ENCODE measurements at places on chromosomes 1 and 21. TPM values are rescaled to one million over a fixed set of nuclear protein-coding genes. Genes with fewer than 3 reads are reported as not detected.

PSMD4 gene
- 242 TPM for polyA plus RNA-seq

OR2M3 gene
- not detected for polyA plus RNA-seq

TRIM45 gene
- not detected for polyA plus RNA-seq

RASSF5 gene
- 249 TPM for polyA plus RNA-seq

OR14K1 gene
- polyA plus RNA-seq, result not detected

HAO2 gene
- polyA plus RNA-seq, result not detected

DPYD gene
- polyA plus RNA-seq, result 58.4 TPM

THEM5 gene
- polyA plus RNA-seq, result not detected

TNNI3K gene
- polyA plus RNA-seq, result 0.54 TPM

MAD2L2 gene
- 51.5 TPM for polyA plus RNA-seq

- no peaks in the 10 kb centered on the region for H3K36me3 ChIP-seq
- H3K27ac ChIP-seq, result no peak overlapping the region
- no peak overlapping the region for H3K4me3 ChIP-seq
- no peak for DNase-seq
Measured at GRCh38 chr1:29626726-29627125, 390.4 kb downstream of the PTPRU start.

- no peaks in the 10 kb centered on the region for H3K4me1 ChIP-seq
- no peak overlapping the region for H3K27ac ChIP-seq
- no peaks in the 10 kb centered on the region for H3K27me3 ChIP-seq
- H3K36me3 ChIP-seq, result no peaks in the 10 kb centered on the region
- no peak overlapping the region for H3K4me3 ChIP-seq
- DNase-seq, result no peak
Measured at GRCh38 chr1:99600782-99601181, 45.1 kb upstream of the PALMD start.

GRCh38 chr1:54273092-54273794, 73.3 kb downstream of the MRPL37 start:
- no peaks in the 10 kb centered on the region for H3K36me3 ChIP-seq
- H3K4me1 ChIP-seq, result peaks cover 14% of the 10 kb centered on the region
- DNase-seq, result no peak
- H3K4me3 ChIP-seq, result no peak overlapping the region
- H3K27me3 ChIP-seq, result no peaks in the 10 kb centered on the region
- H3K27ac ChIP-seq, result no peak overlapping the region

GRCh38 chr1:32393832-32394140, 455 bp downstream of the BSDC1 start:
- no peaks in the 10 kb centered on the region for H3K27me3 ChIP-seq
- H3K27ac ChIP-seq, result peak overlapping the region; percentile 95
- DNase-seq, result no peak
- H3K4me1 ChIP-seq, result peaks cover 43% of the 10 kb centered on the region

- no peaks in the 10 kb centered on the region for H3K36me3 ChIP-seq
- H3K27ac ChIP-seq, result no peak overlapping the region
- H3K4me3 ChIP-seq, result no peak overlapping the region
- peaks cover 7% of the 10 kb centered on the region for H3K27me3 ChIP-seq
- H3K4me1 ChIP-seq, result peaks cover 26% of the 10 kb centered on the region
Measured at GRCh38 chr1:152388889-152389288, 25.2 kb downstream of the CRNN start.

DNA sequence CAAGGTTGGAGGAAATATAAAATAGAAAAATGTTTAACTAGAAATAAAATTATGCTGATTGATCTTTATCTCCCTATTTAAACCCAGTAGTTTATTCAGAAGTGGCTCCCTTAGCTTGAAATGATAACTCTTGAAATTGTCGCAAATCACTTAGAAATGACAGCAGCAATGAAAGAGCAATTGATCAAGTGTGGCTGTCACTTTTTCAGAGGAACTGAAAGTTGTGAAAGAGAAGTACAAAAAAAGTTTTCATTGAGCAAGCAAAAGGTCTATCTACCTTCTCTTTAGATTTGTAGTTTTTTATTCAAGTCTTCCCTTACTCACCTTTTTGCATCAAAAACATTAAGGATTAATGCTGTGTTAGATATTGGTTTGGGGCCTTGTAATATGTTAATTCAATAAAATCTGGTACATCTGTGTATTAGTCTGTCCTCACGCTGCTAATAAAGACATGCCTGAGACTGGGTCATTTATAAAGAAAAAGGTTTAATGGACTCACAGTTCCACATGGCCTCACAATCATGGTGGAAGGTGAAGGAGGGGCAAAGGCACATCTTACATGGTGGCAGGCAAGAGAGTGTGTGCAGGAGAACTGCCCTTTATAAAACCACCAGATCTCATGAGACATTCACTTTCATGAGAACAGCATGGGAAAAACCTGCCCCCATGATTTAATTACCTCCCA, 48.3 kb downstream of the LRRC8C start:
- no peaks in the 10 kb centered on the region for H3K27me3 ChIP-seq
- peaks cover 20% of the 10 kb centered on the region for H3K4me1 ChIP-seq
- DNase-seq, result no peak

DNA sequence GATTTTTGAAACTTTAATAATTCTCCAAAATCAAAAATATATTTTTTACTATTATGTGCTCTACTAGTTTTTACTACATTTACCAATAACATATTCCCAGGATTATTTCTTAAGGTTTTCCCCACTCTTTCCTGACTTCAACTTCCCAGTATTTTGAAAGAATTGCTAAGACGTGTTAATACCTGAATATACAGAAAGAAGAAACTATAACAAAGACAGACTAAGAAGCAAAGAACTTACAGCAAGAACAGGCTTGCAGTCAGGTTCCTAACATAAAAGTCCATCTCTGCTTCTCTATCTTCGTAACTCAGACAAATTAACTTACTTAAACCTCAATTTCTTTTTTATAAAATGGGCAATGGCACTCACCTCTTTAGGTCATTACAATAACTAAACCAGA, 63.2 kb downstream of the SRSF11 start:
- no peaks in the 10 kb centered on the region for H3K27me3 ChIP-seq
- H3K36me3 ChIP-seq, result no peaks in the 10 kb centered on the region
- H3K4me3 ChIP-seq, result no peak overlapping the region
- H3K4me1 ChIP-seq, result no peaks in the 10 kb centered on the region
- DNase-seq, result no peak

DNA sequence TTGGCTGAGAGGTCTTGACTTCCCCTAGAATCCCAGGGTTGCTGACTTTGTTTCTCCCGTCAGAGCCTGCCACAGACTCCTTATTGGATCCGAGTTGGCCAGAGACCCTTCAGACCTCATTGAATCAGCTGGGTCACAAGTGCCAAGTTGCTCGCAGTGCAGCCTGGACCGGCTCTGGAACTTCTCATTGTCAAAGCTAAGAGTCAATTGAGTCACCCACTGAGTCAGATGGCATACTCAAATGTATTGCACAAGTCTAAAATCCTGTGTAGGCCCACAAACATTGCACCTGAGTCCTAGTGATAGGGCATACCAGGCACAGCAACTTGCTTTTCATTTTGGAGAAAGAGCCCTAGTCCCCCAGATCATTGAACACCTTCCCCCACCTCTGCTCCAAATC, 20.4 kb upstream of the SCAF4 start:
- no peaks in the 10 kb centered on the region for H3K4me1 ChIP-seq
- no peak overlapping the region for H3K4me3 ChIP-seq
- no peaks in the 10 kb centered on the region for H3K36me3 ChIP-seq

DNA sequence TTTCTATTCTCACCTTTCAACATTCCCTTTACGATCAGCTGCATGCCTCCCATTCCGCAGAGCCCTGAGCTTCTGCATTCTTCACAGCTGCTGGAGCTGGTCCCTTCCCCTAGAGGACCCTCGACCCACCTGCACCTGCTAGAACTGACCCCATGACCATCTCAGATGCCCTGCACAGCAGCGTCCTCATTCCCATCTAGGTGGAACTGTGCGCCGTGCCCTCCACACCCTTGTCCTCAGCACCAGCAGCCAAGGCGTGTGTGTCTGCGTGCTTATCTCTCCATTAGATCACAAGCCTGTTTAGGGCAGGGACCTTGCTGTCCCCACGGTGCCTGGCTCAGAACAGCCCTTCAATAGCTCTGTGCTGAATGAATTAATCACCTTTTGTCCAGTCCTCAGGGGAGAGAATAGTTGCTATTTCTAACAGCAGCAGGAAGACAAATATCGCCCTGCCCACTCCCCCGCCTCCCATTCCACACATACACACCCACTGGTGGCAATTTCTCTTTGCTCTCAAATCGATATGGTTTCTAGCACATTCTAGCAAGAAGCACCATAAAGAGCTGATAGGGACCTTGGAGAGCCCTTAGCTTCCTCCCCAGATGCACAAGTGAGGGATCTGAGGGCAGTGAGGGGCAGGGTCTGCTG, 61.7 kb downstream of the KCNN3 start:
- H3K27ac ChIP-seq, result no peak overlapping the region
- no peak for DNase-seq
- H3K4me1 ChIP-seq, result no peaks in the 10 kb centered on the region
- no peak overlapping the region for H3K4me3 ChIP-seq

DNA sequence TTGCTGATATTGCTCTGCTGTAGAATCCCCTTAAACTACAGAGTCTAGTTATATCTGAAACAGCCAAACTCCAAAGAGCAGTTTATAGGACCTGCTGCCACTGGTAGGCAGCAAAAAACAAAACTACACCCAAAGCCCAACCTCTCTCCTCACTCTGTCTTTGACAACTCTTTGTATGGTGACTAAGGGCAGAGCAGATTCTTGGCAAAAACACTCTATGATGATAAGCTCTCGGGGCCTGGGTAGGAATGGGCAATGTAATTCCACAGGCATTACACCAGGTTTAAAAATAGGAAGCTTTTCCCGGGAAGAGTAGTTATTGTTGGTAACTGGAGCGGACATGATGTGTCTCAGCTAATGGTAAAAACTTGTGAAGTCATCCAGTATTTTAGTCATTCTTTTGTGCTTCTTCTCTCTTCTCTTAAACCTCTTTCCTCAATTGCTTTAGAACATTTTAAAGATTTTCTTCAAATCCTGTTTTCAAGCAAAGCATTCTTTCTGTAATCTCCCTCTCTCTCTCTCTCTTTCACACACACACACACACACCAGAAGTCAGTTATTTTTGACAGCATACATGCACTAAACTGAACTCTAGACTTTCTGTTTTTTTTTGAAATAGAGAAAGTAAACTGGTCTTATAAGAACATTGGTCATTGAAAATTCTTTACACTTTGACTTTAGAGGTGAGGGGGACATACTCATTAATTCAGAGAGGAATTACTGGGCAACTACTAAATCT, 193.5 kb downstream of the PAPPA2 start:
- no peak overlapping the region for H3K27ac ChIP-seq
- no peak overlapping the region for H3K4me3 ChIP-seq
- no peaks in the 10 kb centered on the region for H3K4me1 ChIP-seq

DNA sequence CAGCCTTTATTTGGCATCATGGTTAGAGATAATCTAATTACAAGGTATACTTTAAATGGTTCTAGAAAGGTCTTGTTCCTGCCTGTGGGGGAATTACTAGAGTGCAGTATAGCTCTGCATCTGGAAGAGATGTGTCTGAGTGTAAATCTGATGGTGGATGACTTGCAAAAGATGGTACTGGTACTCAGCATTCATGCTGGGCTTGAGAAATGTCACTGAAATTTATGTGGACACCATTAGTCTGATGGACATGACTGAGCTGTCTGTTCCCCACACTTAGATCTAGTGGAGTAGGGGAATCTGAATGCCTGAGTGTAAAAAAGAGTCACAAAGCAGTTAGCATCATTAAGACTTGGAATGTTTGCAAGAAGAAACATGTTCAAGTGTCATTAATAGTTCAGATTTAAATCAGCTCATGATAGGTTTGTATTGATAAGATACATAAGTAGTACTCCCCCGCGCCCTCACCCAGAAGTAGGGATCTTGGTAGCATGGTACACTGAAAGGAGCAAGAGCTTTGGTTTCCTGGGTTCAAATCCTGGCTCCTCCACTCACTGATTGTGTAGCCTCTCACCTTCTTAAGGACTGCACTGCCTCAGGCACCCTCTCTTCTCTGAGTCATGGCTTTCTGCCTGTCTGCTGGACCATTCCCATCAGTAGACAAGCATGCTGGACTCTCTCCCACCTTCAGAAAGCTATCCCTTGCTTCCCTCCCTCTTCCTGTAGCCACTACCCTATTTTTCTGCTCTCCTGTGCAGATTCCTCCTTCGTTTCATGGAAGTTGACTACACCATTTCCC, 292.9 kb downstream of the NFIA start:
- H3K4me1 ChIP-seq, result no peaks in the 10 kb centered on the region
- no peak overlapping the region for H3K27ac ChIP-seq
- no peak for DNase-seq
- no peaks in the 10 kb centered on the region for H3K36me3 ChIP-seq

All from CD4-positive, alpha-beta memory T cell (primary cell).